Activated T-helper 1 cell treated with anti-CD3 and anti-CD28 coated beads, Interleukin-12 subunit alpha, Interleukin-12 subunit beta, Interleukin-2, Interleukin-4 antibody, amounts not matched to agents 30 ng/mL and 10 ng/mL and 1 ng/mL, durations not matched to agents 14 hours and 24 hours and 36 hours (primary cell): ENCODE measurements at places on chromosomes 12 and 14. TPM values are rescaled to one million over a fixed set of nuclear protein-coding genes. Genes with fewer than 3 reads are reported as not detected.

Gene PTGER2
- 67.4 and 67.9 TPM in 2 replicates for total RNA-seq

DNA sequence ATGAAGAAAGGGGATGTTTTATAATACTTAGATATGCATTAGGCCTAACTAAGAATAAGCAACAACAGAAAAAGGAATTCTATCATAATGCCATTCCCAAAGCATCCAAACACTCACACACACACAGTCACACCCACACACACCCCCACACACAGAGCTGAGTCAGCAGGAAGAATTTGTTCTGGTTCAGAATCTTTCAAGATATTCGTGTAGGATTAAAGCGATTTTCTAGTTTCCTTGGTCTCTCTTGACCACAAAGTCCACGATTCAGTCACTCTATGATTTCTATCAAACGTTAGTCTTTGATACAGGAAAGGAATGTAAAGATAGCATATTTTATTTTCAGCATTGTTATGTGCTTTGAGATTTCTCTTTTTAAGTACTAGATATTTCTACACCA is 382.6 kb upstream of the DCN start:
- DNase-seq, result no peak

GRCh38 chr12:69513297-69513696 is 43.1 kb downstream of the FRS2 start:
- DNase-seq, result no peak

Gene KRT85
- total RNA-seq, result not detected in 2 replicates

- no peak for DNase-seq
Measured at GRCh38 chr12:84585776-84586395, 326.7 kb downstream of the SLC6A15 start.

Gene FBLN5
- 0.69 and 1.2 TPM in 2 replicates for total RNA-seq

Gene LAG3
- 268 and 275 TPM in 2 replicates for total RNA-seq
